GM23248 (cell line): ENCODE measurements at places on chromosomes 12 and 14.

- DNase-seq = no peak
Observed at GRCh38 chr14:104557766-104558165, 21.8 kb upstream of the C14orf180 start.

DNA sequence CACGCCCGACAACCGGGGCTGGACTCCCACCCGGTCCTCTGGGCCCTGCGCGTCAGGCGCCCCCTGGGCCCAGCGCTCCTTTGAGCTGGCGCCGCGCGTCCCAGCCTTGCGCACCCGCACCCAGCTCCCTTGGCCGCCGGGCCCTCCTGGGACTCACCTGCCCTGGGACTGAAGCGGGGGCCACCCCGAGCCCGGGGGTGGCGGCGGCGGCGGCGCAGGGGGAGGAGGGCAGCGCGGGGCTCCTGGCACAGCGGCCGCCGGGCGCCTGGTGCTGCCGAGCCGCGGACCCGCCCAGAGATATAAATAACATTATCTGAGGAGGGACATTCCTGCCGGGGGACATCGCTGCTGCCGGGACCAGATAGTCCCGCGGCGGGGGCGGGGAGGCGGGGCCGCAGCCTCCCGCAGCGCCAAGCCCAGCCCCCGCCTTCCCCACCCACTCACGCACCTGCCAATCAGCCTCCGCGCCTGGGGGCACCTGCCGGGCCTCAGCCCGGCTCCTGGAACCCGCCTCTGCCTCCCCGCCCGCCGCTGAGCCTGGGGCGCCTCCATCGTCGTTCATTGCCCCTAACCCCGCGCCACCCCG lies at the start of gene SPTB:
Gene SPTB (minus strand): TSS at position 273 of the 586 bp plus-strand sequence. CDS start 56,813 bp downstream, outside the sequence.
- peak; percentile 8 for DNase-seq

- DNase-seq = peak; percentile 56
Observed at GRCh38 chr14:44960146-44960545, 1.6 kb downstream of the KLHL28 start.

GRCh38 chr12:108967869-108968540 lies 52.9 kb downstream of the SVOP start:
- DNase-seq = peak; percentile 13

GRCh38 chr12:121038861-121039668 lies at the start of gene OASL:
Gene OASL, minus strand, starts transcription at chr12:121039246. Its CDS starts 275 bp downstream, at chr12:121038971.
- peak; percentile 68 for DNase-seq

DNA sequence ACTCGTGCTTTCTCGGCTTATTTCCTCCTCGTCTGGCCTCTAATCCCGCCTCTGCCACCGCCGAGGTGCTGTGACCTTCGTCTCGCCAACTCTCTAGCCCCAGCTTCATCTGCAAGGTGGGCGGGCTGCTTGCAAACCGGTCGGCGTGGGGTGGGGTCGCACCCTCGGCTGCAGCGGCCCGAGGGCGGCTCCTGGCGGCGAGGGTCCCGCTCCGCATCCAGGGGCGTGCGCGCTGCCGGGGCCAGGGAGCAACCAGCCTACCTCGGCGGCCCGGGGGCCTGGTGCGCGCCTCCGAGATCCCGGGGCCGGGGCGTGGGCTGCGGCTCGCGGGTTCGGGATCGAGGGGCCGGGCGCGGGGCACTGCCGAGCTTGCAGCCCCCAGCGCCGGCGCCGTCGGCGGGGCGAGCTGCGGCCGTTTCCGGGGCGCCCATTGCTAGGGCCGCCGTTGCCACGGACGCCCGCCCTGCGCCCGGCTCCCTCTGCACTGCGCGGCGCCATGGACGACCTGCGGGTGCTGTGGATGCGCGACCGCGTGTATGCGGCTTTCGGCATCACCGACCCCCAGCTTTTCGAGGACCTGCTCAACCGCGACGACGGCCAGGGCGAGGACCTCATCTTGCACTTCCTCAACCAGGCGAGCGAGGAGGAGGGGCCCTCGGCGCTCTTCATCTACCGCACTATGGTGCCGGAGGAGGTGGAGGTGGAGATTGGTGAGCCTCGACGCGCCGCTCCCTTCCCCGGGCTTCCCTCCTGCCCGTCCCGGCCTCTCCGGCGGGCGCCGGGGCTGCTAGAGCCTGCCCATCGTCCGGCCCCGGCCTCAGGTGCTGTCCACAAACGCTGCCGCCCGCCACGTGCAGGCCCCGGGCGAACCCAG lies at the start of gene DNAH10:
Gene DNAH10 (plus strand): TSS at position 461 of the 874 bp plus-strand sequence. CDS start 36 bp downstream, at position 497.
- peak; percentile 52 for DNase-seq

GRCh38 chr14:96762650-96763049 lies 34.5 kb upstream of the VRK1 start:
- DNase-seq = peak; percentile 65

- DNase-seq = no peak
Observed at GRCh38 chr12:101642115-101643067, 47.6 kb downstream of the MYBPC1 start.

GRCh38 chr12:3705354-3705675 lies 47.6 kb downstream of the CRACR2A start:
- DNase-seq = no peak

GRCh38 chr12:38956337-38956736 lies 50.9 kb upstream of the CPNE8 start:
- DNase-seq = peak; percentile 12

DNA sequence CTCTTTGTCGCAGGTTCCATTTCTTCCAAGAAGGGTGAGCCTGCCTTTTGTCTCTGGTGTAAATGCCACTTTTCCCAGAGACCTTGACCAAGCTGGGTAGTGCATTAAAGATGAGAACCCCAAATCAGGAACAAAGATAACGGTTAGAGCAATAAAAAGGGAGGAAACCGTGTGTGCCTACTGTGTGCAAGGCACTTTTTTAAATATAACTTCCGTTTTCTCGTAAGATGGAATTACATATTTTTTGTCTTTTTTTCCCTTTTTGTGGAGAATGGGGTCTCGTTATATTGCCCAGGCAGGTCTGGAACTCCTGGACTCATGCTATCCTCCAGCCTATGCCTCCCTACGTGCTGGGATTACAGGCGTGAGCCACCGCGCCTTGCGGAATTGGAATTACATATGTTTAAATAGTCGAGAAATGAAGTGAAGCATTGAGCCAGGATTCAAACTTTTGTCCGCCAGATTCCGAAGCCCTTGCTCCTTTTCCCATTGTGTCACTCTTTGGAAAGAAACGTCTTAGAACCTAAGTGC lies 506 bp upstream of the NABP2 start:
- DNase-seq = no peak

DNA sequence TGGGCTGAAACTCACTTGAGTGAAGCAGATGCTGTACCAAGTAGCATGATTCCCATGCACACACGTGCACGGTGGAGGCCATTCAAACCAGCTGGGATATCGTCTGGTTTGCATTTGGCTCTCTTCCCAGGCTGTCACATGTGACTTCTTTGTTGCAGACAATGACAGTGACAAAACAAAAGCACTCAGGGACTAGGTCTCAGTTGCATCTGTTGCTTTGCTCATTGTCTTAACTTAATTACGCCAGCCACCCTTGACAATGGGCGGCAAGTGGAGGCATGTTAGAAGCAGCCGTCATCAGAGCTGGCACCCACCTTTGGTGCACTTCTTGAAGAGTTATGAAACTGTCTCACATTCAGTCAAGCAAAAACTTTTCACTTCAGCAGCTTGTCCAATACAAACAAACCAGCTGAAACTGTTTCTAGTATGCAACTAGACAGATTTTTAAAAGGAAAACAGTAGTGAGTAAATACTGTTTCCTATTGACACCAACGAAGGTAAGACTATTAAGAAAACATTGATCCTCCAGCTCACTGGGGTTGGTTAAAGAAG lies 74.3 kb downstream of the IGF1 start:
- peak; percentile 6 for DNase-seq

DNA sequence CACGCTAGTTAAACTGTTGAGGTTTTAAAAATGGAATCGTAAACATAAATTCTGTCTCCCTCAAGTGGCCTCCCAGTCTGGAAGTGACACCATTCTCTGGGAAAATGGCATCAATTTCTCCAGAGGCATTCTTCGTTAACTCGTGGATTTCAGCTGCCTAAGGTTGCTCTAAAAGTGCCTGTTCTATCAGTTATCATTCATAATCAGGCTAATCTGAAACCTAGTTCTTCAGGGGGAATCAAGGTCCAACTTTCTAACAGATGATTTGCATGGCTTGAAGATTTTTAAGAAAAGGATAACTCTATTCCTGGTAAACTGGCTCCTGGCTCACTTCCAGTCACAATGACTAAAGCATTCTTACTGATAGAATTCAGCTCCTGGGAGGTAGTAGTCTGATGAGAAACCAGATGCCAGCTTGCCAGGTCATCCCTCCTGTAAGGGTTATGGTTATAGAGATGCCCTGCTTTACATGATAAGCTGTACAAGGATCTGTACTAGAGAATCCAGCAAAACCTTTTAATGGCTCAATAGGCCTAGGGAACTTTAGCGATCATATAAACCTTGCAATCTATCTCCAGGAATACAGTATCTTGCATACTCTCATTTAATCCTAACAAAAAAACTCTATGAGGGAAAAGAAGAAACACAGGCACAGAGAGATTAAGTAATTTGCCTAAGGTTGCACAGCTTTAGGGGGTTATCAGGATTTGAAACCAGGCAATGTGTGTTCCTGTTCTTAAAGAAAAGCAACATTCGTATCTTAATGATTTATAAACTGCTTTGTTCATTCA lies 1.5 kb downstream of the L3HYPDH start:
- DNase-seq = peak; percentile 96

GRCh38 chr12:127381681-127382080 lies 885.3 kb upstream of the TMEM132C start:
- DNase-seq = no peak

DNA sequence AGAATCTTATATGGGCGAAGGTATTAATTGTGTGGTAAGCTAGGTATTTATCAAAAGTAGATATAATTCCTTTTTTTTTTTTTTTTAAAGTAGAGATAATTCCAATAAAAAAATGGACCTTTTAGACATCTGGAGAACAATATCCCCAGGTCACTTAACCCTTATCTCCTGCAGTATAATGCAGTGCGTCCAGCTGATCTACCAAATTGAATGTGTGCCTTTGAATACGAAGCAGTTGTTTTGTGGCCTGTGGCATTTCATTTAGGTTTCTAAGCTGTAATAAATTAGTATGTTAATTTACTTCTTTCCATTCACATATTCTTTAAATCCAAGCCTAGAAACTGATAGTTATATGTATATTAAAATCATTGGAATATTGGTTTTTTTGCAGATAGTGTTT lies 3.1 kb downstream of the FUT8 start:
- no peak for DNase-seq

GRCh38 chr12:51890133-51890464 lies 2.2 kb downstream of the ANKRD33 start:
- DNase-seq = no peak

DNA sequence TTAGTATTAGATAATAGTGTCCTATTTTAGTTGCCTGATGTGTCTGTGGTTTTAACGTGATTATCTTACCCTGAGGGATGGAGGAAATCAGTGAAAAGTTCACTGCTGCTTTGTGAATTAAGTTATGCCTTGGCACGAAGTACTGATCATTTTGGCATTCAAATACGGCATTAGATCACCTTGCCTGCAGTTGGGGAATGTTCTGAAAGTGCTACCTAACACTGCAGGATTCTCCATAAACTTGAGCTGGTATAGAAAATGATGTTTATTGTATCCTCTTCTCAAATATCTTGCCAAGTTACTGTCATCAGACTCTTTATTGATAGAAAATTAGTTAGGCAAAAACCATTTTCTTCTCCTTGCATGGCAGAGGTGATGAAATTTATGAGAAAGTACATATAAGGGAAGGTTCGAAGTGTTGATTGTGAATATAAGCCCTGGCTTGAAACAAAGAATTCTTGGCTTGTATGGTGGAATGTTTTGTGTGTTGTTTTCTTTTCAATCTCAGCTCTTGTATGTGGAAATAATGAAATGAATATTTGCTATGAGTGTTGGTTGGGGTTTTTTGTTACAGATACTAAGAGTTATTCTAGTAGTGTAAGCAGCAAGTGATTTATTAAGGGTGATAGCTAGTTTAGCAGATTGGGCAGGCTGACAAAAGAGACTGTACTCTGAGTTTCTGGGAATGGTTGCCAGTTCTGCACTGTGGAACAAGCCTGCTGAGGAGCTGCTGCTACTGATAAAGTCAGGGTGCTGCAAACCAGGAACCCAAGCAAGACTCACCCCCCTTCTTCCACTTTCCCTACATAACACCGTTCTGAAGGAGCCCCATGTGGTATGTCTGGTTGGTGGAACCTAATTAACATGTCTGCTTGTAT lies 448.3 kb downstream of the PCNX1 start:
- DNase-seq = peak; percentile 70

DNA sequence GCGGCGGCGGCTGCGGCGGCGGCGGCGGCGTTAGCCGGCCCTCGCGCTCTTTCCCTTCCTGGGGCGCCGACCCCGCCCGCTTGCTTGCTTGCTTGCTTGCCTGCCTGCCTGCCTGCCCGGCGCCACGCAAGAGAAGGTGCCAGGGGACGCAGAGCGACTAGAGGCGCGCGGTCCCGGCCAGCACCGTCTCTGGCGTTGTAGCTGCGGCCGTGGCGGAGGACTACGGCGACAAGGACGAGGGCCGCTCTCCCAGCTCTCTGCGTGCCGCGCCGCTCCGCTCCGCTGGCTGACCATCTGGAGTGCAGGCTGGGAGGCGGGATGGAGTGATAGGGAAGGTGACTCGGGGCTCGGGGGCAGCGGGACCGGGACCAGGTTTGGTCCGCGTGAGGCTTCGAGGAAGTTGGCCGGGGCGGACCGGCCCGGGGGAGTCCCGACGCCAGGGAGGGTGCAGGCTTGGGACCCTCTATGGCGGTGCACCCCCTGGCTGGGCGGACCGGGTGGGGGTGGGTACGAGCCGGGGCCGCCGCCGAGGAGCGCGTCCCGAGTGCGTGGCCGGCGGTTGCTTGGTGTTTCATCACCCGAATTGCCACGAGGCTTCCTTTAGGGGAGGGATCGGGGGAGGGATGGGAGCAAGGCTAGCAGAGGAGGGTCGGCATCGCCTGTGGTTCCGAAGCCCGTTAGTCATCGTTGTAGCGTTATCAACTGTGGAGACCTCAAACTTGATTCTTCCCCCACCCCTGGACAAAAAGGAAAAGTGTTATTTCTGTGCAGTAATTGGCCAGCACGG lies 471 bp downstream of the XPOT start:
- peak; percentile 91 for DNase-seq

DNA sequence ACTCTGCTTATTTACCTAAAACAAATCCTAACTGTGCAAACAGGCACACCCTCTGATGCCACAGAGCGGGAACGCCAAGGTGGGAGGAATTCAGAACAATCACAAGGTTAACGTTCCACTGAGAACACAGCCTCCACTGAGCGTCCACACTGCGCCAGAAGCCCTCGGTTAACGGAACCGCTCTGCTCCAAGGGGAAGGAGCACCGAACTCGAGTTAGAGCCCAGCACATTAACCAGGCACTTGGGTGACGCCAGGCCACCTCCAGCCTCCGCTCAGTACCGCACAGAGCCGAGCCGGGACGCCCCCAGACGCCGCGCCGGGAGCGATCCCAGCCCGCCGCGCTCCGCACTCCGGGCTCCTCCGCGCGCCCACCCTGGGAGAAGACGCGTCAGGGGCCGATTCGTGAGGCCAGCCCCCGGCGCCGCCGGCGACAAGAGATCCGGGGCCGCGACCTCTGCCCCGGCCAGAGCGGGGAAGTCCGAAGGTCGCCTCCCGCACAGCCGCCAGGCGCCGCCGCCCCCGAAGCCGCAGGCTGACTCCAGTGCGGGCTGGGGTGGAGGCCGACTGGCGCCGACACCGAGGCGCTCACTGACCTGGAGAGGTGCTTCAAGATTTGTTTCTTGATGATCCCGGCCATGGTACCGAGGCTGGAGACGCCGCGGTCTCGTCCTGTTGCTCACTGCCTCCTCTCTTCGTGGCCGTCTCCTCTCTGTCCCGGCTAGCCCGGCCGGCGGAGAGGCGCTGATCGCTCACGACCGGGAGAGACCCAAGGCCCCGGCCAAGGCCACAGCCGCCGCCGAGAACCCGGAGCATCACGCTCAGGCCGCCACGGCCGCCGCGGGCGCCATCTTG lies 450 bp downstream of the BLTP3B start:
- peak; percentile 70 for DNase-seq
